ENCODE measurements at places on chromosomes 2 and 18.

DNA sequence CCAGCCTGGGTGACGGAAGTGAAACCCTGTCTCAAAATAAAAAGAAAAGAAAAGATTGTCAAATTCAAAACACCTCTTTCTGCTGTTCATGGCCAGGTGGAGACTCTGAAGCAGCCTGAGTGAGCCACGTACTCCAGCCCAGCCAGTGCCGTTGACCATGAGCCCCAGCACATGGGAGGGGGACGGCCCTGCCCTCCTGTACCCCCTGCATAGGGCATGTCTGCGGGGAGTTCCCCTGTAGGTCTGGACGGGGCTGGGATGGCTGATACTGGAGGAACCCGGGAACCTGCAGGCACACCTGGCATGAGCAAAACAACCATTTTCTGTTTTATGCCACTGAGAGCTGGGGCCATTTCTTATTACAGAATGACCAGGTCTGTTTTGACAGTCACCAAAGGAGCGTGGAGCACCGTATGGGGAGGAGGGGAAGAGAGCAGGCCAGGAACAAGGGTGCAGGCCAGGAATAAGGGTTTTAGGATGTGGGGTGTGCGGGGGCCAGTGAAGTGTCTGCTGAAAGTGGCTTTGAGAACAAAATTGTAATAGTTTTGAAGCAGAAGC is 30.1 kb downstream of the TMEM18 start:
- DNase-seq, result no peak

GRCh38 chr2:55887901-55888624 is 35.5 kb downstream of the EFEMP1 start:
- peak; percentile 92 for DNase-seq

DNA sequence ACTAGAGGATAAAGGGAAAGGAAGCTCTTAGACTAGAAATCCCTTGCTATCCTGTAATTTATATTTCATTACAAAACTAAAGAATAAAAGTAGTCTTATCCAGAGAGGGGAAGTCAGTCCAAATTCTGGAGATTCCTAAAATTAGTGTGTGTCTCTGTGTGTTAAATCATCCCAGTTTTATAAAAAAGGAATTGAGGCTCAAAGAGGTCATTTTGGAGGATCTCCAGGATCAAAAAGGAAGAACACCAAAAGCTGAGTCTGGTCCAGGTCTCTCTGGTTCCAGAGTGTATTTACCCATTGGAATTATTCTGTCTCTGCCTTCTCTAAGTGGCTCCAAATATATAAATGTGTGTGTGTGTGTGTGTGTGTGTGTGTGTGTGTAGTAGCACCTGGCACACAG is 166.7 kb downstream of the NRXN1 start:
- no peak for DNase-seq

DNA sequence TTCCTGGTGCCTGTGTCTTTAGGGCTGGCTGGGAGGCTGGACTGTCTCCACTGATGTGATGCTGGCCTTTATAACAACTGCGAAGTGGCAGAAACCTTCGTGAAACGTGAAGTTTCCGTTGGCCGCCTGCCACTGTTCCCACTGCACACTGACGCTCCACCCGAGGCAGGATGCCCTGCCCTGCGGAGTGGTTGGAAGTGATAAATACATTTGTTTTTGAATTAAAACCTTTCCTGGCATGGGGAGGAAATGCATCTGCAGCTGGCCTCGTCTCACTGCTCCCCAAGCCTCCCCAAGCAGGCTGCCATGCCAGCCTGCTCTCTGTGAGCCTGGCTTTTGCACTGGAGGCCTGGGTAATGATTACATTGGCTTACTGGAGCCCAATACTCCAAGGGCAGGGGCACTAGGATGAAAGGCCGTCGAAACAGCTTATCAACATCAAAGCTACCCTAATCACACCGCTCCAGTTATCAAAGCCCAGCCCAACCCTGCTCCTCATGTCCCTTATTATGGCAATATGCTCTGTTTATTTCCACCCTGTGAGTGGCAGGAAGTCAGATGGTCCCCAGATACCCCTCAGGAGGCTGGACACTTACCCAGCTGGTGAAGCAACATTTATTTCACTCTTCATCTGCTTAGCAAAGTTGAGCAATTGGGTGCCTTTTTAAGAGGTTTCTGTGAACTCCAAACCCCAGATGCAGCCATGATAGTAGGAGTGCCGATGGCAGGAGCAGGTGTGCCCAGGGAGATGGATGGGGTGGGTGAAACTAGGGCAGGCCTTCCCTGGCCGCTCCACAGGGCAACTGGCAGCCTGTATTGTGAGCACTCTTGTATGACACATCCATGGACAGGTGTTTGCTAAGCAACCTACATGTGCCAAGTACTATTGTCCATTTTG is 97.4 kb upstream of the ITGA6 start:
- peak; percentile 76 for DNase-seq

GRCh38 chr2:104572834-104573233 is 281.1 kb upstream of the POU3F3 start:
- DNase-seq, result no peak

- no peak for DNase-seq
Observed at GRCh38 chr2:96100893-96101304, 15.5 kb downstream of the ADRA2B start.

DNA sequence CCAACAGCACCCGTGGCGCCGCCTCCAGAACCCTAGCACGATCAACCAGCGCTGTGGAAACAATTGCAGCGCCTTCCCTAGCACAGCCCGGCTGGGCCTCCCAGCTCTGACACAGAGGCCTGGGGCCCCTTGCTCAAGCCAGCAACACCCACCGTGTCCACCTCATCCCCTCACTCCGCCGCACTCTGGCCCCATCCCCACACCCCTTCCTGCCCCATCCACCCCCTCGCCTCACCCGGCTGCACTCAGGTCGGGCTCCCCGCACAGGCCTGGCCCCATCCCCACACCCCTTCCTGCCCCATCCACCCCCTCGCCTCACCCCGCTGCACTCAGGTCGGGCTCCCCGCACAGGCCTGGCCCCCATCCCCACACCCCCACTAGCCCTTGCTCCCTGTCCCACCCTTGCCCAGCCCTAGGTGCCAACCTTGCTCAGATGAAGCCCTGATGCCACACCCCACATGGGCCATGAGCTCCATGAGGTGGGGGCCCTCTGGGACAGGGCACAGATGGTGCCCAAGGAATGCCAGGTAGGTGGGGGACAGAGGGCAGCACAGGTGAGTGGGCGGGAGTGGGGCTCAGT is 28.7 kb downstream of the KIF1A start:
- no peak for DNase-seq

- no peak for DNase-seq
Observed at GRCh38 chr2:130823886-130824491, 12.7 kb upstream of the ARHGEF4 start.

GRCh38 chr2:72576861-72577260 is 249.0 kb downstream of the EXOC6B start:
- no peak for DNase-seq

DNA sequence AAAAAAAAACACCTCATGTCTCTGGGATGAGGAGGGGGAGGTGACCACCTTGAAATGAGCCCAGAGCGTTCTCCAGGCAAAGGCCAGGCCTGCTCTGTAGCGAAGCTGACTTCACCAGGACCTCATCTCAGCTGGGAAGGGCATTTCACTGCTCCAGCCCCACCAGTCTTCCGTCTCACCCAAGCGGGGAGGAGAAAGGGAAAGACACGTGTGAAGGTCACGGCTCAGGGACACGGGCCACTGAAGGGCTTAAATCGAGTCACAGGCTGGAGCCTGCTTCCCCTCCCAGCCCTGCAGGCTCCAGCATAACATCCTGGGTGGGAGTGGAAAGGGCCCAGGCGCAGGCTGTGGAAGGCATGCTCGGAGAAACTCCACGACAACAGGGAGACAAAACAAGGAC is 18.1 kb downstream of the THAP4 start:
- no peak for DNase-seq

DNA sequence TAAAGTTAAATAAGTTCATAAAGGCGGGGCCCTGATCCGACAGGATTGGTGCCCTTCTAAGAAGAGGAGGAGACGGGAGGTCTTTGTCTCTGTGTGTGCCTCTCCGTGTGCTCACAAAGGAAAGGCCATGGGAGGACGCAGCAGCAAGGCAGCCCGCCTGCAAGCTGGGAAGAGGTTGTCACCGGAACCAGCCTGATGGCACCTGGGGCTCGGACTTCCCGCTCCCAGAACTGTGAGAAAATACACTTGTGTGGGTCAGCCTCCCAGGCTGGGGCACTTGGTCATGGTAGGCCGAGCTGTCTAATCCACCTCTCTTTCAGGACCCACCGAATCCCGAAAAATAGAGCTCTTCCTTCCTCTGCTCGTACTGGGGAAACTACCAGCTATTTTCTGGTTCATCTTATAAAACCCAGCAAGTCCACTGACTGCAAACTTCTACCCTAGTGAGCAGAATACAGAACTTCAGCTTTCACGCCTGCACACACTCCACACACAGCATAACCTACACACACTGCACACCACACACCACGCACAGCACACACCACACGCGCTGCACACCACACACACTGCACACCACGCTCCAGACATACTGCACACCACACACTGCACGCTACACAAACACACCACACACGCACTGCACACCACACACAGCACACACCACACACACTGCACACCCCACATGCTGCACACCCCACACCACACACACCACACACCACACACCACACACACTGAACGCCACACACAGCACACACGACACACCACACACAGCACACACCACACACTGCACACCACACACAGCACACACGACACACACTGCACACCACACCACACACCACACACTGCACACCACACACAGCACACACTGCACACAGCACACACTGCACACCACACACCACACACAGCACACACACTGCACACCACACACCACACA is 58.1 kb downstream of the ASB1 start:
- no peak for DNase-seq

GRCh38 chr2:24672589-24672988 is 120.6 kb downstream of the PTRHD1 start:
- no peak for DNase-seq

DNA sequence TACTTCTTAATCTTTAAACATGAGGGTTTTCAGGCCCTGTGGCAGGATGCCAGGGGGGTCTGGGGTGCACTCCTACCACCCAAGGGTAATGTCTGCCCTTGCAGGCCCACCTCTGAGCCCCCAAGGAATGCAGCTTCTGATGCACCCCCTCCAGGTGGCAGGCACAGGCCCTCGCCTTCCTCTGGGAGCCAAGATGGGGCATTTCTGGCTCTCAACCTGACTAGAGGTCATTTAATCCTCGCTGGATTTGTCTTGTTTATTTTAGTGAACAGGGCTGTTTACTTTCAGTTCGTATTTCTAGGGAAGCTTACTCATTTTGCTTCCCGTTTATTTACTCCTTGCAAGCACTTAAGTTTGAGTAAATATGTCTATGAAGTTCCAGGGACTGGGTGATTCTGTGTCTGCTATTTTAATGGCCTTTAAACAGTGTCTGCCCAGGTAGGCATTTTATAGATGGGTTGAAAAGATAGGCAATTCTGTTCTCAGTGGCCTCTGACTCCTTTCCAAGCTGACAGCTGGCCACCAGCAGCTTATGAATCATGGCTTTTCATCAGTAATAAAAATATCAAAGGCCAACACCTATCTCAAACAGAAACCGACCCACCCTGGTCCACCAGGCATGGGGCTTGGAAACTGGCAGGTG is 11.1 kb upstream of the DNPEP start:
- DNase-seq, result no peak

DNA sequence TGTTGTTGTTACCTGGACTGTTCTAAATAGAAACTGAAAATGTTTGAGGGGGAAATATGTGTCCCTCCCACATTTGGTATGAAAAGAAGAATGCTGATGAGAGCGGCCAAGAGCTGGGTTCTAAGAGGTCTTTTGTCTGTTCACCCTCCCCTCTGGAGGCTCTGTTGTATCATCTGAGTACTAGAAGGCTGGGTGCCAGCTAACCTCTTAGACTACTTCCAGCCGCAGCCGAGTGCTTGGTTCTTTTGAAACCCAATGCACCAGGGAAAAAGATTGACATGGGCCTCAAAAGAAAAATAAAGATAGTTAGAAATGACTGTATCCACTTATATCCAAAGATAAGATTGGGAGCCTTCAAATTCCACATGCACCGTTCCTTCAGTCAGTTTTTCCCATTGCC is 255.9 kb downstream of the TXNL1 start:
- no peak for DNase-seq

GRCh38 chr2:190340369-190340768 is 3.0 kb upstream of the INPP1 start:
- no peak for DNase-seq

GRCh38 chr2:231917280-231918066 is 8.7 kb downstream of the NPPC start:
- no peak for DNase-seq

DNA sequence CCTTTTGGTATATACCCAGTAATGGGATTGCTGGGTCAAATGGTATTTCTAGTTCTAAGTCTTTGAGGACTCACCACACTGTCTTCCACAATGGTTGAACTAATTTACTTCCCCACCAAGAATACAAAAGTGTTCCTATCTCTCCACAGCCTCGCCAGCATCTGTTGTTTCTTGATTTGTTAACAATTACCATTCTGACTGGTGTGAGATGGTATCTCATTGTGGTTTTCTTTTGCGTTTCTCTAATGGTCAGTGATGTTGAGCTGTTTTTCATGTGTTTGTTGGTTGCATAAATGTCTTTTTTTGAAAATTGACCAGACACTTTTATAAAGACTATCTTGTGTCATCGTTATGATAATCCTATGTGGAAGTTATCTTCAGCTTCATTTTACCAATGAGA is 16.0 kb upstream of the ATP8B1 start:
- DNase-seq, result no peak

GRCh38 chr2:239068411-239068810 is 220.5 kb downstream of the TWIST2 start:
- DNase-seq, result no peak
